ENCODE measurements at places on chromosomes 2 and 18.

DNA sequence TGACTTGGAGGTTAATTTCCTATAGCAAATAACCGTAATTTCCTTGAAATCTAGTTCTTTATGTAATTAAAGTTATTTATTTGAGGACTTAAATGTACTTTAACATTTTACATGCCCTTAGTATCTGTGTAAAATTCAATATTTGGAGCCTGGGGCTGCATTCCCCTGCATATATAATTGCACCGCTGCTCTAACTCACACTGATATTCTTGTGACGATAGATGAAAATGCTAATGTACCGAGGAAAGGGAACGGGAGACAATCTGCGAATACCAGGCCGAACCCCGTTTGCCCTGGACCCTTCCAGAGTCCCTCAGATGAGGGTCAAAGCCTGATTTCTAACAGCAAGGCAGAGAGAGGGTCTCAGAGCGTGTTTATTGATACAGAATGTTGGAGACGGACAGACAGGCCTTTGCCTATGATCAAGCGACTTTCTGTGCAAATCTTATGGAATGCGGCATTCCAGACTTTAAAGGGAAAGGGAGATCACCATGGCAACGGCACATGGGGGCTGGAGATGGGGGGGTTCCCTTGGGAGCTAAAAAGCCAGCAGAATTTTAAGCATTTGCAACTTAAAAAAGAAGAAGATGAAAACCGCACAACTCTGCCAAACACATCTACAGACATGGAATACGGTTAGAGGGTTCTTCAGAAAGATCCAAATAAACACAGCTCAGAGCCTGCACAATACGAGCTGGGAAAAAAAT, 57.6 kb upstream of the TWIST2 start:
- DNase-seq: no peak

- DNase-seq: peak; percentile 80
These were observed 100.2 kb downstream of the AGAP1 start for GRCh38 chr2:235594041-235594440.

GRCh38 chr2:230809677-230810251, 55.0 kb upstream of the ITM2C start:
- no peak for DNase-seq

DNA sequence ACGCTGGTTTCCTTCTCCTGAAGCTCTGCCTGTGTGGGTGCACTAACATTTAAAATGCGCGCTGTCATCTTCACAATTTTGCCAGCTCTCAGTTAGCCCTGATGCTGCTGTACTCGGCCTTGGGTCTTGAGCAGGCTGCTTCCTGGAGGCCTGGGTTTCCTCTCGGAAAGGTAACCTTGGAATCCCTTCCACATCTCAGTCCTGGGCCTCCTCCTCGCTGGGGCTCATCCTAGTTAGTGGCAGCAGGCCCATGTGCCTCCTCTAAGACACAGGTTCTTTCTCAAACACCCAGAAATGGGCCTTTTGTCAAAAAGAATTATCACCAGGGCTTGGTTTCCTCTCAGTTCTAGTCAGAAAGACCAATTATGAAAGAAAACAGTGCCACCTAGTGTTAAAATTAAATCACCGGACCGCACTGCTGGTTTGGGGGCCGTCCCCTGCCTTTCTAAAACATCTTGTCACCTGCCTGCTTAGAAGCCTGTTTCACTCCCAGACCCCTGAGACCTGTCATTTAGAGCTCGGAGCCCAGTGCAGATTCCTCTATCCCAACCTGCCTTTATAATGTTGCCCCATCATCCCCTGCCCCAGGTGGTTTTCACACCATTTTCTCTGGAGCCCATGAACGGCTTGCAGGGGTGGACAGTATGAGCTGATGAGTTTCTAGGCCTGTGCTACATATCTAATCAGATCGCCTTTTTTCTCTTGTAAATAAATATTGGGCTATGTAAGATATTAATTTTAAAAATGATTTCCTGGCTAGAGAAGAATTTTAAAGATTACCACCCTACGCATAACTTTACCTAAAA, 42.4 kb downstream of the HK2 start:
- DNase-seq: peak; percentile 17

DNA sequence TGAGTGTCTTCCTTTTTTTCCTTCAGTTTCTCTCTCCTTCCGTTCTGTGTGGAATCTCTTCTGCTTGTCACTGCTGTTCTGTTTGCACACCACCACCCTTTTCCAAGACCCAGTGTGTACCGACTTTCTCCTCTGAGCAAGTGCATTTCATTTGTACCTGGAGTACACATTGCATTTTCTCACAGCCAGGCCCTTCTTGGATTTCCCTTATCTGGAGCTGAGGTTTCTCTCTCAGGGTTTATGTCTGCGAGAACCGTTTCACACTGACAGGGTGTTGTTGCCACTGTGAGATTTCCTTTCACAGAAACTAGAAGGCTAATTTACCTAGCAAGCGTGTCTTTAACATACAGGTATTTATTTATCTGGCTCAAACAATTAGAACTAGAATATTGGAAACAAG, 26.2 kb downstream of the NCOA1 start:
- no peak for DNase-seq

DNA sequence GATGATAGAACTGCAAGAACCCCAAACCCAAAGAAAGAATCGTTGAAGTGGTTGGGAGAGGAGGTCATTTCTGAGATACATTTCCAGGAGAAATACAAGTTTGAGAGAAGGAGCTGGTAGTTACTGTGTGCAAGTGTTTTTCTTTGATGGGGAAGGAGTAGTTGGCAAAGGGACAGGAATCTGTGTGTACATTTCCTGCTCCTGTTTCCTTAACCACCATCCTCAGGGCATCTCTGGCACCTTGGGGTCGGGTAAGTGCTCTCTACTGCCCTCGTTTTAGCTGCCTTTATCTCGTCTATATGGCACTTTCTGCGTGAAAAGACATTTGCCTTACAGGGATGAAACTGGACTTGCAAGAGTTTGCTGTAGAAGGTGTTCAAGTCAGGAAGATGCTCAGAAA, 27.3 kb downstream of the CDC42EP3 start:
- no peak for DNase-seq

DNA sequence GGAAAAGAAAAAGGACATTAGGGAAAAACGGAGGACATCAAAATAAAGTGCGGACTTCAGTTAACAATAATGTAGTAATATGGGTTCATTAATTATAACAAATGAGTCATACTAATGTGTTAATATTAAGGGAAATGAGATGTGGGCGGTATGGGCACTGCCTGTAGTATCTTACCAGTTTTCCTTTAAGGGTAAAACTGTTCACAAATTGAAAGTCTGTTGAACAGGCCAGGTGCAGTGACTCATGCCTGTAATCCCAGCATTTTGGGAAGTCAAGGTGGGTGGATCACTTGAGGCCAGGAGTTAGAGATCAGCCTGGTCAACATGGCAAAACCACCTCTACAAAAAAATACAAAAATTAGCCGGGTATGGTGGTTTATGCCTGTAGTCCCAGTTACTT, 56.8 kb upstream of the PMAIP1 start:
- DNase-seq: no peak

DNA sequence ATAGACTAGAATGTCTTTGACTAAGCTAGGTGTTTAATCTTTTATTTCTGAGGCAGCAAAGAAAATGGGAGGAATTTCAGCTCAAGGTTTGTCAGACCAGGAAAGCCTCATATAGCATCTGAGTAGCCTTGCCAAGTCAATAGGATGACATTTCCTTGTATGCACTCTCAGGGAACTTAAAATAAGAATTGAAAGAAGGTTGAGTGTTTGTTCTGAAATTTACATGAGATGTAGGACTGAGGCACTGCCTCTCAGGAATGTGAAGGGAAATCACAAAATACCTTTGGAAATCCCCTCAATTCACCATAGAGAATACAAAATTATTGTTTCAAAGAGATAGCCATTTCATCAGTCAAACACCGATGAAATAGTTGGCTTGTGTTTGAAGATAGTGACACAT, 392.0 kb upstream of the NRP2 start:
- no peak for DNase-seq

DNA sequence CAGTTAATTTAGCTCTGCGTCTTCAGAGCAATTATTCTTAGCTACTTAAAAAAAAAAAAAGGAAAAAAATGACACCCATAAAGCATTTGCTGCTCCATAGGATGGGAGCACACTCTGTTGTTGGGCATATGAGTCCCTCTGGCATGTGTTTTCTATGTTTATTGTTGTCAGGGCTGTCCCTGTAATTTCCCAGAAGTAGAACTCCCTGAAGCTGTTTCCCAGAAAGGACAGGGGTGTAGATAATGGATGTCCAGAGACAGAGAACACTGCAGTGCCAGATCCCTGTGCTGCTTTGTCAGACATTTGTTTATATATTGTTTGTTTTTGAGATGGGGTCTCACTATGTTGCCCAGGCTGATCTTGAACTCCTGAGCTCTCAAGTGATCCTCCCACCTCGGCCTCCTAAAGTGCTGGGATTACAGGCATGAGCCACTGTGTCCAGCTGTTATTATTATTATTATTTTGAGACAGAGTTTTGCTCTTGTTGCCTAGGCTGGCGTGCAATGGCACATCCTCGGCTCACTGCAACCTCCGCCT, 32.6 kb downstream of the GALM start:
- no peak for DNase-seq

- no peak for DNase-seq
These were observed 80.9 kb downstream of the PPP1R1C start for GRCh38 chr2:182066400-182067087.

- DNase-seq: no peak
These were observed 39.7 kb downstream of the CYB5A start for GRCh38 chr18:74252039-74252395.

DNA sequence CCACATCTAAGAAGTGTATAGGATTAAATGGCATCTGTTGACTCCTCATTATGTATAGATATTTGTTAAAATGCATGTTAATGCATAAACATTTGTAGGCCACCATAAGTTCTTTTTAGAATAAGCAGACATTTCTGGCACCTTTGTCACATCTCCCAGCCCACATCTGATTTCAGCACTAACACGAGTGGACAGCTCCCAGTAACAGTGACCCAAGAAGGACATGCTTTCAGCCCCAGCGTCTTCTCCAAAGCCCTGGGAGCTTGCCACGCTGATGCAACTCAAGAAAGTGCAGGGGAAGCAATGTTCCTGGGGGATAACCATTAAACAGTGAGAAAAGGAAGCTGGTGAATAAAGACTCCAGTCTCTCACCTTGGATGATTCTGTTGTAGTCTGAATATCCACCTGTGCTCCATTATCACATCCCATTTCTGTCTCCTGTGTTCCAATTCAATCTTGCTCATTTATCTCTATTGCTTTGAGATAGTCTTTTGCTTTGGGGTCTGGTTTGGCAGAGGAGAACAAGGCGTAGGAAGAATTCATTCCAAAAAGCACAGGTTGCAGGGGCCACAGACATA, 182.6 kb upstream of the THSD7B start:
- DNase-seq: no peak

DNA sequence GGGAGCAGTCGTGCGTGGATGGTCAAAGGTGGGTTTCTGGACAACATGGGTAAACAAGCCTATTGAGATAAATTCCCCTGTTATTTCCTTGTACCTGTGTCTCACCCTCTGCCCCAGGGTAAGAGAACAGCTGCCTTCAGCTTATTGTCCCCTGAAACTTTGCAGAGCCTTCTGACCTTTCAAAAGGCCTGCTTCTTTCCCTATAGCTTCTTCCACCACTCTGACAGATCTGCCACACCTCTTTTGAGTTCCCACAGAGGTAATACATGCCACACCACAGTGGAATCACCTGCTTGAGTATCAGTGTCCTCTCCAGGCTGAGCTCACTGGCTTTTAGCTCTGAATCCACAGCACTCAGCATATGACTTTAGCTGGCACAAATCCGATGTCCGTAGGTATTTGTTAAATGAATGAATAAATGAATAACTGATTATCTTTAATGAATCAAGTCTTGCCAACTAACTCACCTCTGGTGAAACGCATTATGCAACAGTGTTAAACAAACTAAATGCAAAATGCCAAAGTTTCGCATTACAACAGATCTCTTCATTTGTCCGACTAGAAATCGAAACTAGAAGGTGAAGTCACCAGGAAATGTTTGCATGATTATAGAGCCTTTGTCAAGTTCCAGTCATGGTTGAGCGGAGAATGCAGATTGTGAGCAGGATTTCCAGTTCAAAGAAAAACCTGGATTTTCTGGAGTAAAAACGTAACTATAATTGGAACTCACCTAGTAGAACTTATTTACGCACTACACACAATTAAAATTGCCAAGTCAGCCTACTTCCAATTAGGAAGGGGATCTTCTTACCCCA, 16.4 kb downstream of the DYNAP start:
- peak; percentile 11 for DNase-seq

- DNase-seq: no peak
These were observed 668.3 kb downstream of the IRS1 start for GRCh38 chr2:226131299-226131784.

DNA sequence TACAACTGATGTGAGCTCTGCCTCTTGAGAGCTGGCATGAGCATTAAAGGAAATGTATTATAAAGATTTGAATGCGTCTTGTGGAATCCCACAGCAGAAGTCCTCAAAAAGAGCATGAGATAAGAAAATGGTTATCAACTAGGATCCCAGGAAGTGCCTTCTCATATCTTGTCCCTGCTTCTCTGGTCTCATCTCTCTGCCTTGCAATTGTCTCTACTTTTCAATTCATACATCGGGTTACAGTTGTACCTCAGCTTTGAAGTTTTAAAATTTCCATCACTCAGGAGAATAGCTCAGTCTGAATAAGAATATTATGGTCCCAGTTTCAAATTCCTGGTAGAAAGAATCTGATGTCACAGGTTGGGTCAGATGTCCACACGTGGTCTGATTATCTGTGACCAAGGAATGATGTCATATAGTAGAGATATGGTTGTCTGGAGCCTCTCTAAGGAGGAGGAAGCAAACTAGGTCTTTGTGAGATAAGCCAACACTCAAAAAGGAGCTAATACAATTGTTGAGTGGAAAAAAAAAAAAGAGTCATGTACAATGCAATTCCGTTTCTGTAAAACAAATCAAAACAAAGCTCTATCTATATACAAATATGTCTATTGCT, 21.7 kb upstream of the CCDC88A start:
- no peak for DNase-seq

DNA sequence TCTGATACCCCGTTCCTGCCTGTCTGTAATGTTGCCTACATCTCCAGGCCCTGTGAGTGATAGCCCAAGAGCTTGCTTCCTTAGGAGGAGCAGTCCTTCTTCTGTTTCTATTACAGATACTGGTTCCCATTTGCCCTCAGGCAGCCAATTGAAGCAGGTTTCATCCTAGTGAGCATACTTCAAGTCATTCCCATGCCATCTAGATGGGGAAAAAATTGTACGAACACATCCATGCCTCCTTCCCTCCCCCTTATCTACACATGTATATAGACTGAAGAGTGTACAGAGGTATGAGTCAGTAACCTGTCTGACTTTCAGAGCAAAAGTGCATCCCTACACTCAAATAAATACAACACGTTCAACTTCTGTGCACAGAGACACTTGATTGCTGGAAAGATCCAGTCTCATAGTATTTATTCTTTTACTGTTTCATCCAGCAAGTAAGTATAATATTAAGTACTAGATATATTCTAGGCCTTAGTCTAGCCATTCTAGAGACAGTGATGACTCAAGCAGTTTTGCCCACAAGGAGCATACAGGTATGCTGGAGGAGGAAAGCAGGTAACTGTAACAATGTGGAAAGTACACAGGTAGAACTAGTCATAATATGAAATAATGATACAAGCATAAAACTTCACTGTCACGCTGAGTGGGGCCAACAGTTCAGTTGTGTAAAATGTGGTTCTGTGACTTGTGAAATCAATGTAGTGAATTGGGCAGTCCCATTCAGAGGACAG, 153.4 kb downstream of the MGAT5 start:
- no peak for DNase-seq

Measured in NCI-H1092 treated with DMSO at 0.1 percent for 48 hours (cell line).